ENCODE measurements at places on chromosomes 1 and 21.

- DNase-seq = no peak
Observed at GRCh38 chr1:198660341-198661261, 21.8 kb downstream of the PTPRC start.

DNA sequence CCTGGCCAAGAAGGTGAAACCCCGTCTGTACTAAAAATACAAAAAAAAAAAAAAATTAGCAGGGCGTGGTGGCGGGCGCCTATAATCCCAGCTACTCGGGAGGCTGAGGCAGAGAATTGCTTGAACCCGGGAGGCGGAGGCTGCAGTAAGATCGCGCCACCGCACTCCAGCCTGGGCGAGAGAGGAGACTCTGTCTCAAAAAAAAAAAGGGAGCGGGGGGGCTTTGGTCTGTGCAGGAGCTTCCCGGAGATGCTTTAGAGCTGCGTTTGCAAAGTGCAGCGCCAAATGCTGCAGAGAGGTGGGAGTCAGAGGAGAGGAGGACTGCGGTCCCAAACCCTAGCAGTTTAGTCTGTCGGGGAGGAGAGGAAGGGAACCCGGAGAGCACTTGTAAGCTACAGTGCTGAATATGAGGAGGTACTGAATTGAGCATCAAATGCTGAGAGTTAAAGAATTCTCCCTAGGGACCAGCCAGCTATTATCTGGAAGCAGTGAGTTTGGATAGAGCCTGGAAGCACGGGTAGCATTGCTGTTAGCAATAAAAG lies 569 bp downstream of the FALEC start:
- no peak for DNase-seq

- no peak for DNase-seq
Observed at GRCh38 chr1:221865808-221866207, 123.9 kb upstream of the DUSP10 start.

DNA sequence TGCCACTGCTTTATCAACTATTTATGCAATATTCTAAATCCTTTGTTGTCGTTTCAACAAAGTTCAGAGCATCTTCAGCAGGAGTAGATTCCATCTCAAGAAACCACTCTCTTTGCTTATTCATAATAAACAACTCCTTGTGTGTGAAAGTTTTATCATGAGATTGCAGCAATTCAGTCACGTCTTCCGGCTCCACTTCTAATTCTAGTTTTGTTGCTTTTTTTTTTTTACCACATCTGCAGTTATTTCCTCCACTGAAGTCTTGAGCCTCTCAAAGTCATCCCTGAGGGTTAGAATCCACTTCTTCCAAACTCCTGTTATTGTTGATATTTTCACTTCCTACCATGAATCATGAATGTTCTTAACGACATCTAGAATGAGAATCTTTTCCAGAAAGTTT lies 14.8 kb upstream of the ETS2 start:
- no peak for DNase-seq
